ENCODE measurements at places on chromosomes 16 and 17. TPM values are rescaled to one million over a fixed set of nuclear protein-coding genes. Genes with fewer than 3 reads are reported as not detected.

DNA sequence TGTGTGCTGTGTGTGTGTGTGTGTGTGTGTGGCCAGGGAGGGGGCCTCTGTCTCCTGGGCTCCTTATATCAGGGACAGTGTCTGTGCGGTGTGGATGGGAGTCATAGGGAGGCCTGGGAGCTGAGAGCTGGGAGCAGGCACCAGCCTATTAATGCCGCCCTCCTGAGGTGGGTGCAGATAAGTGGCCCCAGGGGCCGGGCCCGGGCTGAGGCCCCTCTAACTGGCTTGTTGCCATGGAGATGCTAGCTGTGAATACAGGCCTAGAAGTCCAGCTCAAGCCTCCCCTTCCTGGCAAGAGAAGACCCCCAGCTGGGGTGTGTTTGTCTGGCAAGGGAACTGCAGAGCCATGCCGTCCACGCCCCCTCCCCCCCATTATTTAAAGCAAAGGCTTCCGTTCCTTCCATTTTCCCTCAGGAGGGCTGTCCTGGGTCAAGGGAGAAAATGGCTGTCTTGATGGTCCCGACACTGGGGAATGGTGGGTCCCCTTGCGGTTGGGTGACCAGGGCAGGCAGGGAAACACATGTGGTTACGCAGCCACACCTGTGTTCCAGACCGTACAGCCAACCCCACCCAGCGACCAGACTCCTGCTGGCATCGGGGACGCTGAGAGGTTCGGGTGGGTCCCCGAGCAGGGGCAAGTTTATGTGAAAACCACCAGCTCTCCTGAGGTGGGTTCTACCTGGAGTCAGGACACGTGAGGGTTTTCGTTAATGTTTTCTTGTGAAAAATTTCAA, 141.1 kb downstream of the MRM1 start:
- no peak for DNase-seq
- H3K36me3 ChIP-seq = no peaks in the 10 kb centered on the region
- H3K27ac ChIP-seq = no peak overlapping the region
- H3K4me1 ChIP-seq = no peaks in the 10 kb centered on the region
- no peak overlapping the region for H3K4me3 ChIP-seq

DNA sequence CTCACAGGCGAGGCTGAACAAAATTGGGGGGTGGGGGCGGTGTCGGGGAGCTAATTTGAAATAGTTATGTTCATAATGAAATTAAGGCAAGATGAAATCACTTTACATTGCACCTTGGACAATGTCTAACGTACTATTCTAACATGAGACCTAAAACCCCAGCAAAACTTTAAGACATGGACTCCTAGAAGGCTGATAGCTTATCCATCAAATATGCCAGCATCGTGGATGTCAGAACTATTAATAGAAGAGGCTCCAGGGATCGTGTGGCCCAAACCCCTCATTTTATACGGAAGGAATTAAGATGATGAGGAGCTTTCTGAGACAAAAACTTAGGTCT, 279.6 kb downstream of the SOX9 start:
- H3K4me3 ChIP-seq = no peak overlapping the region
- DNase-seq = no peak
- H3K27ac ChIP-seq = no peak overlapping the region
- H3K36me3 ChIP-seq = no peaks in the 10 kb centered on the region
- H3K27me3 ChIP-seq = peaks cover 6% of the 10 kb centered on the region
- H3K4me1 ChIP-seq = no peaks in the 10 kb centered on the region

- H3K27me3 ChIP-seq = no peaks in the 10 kb centered on the region
- H3K4me1 ChIP-seq = no peaks in the 10 kb centered on the region
- H3K4me3 ChIP-seq = no peak overlapping the region
- no peak overlapping the region for H3K27ac ChIP-seq
- no peak for DNase-seq
Measured at GRCh38 chr17:43734376-43734775, 24.2 kb downstream of the SOST start.

GRCh38 chr17:38892083-38892482, 22.2 kb downstream of the LASP1 start:
- H3K36me3 ChIP-seq = peaks cover 7% of the 10 kb centered on the region
- no peaks in the 10 kb centered on the region for H3K27me3 ChIP-seq
- peaks cover 48% of the 10 kb centered on the region for H3K4me1 ChIP-seq

GRCh38 chr17:79587945-79588344, 22.9 kb downstream of the RBFOX3 start:
- H3K27ac ChIP-seq = no peak overlapping the region
- no peaks in the 10 kb centered on the region for H3K4me1 ChIP-seq
- no peak overlapping the region for H3K4me3 ChIP-seq
- DNase-seq = no peak
- peaks cover 2% of the 10 kb centered on the region for H3K27me3 ChIP-seq

DNA sequence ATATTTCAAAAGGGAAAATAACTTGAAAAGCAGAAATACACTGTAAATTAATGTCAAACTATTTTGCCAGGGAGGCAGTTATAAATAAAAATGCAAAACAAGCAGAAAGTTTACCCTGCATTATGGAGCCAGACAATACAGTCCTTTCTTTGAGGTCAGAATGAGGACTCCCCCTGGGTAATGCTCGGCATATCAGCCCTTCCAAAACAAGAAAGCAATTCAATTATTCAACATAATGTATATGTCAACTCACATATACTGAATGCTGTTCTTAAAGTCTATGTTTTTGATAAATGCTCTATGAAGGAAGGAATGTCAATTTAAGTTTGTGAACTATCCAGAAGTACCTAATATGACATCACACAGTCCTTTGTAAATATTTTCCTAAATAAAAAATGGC, 72.4 kb downstream of the TTC19 start:
- peaks cover 60% of the 10 kb centered on the region for H3K36me3 ChIP-seq
- no peak overlapping the region for H3K27ac ChIP-seq
- no peak for DNase-seq

DNA sequence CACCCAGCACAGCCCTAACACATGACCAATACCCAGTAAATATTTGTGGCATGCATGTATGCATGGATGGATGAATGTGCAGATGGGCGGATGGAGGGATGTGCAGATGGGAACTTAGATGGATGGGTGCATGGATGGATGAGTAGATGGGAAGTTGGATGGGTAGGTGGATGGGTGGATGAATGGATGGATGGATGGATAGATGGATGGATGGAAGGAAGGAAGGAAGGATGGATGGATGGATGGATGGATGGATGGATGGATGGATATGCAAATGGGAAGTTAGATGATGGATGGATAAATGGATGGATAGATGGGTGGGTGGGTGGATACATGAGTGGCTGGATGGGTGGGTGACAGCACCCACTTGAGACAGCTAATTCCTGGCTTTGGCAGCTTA, 193.2 kb upstream of the TNRC6C start:
- H3K4me1 ChIP-seq = no peaks in the 10 kb centered on the region
- H3K27ac ChIP-seq = no peak overlapping the region
- DNase-seq = no peak
- H3K36me3 ChIP-seq = no peaks in the 10 kb centered on the region

DNA sequence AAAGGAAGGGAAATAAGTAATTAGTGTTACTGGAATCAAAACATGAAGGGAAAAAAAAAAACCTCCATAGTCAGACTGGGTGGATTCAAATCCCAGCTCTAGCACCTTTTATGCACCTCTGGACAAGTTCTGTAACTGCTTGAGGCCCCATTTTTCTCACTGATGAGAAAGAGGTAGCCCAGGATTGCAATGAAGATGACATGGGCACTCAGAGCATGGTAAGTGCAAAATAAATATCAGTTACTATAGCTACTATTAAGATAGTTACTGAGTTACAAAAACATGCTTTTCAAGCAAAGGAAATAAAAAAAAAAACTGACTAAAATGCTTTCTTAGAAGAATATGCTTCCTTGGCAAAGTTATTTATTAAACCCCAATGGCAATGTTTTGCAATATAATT, 58.8 kb downstream of the CEP95 start:
- no peak overlapping the region for H3K27ac ChIP-seq
- peaks cover 11% of the 10 kb centered on the region for H3K36me3 ChIP-seq
- no peaks in the 10 kb centered on the region for H3K4me1 ChIP-seq
- no peak overlapping the region for H3K4me3 ChIP-seq
- no peak for DNase-seq
- no peaks in the 10 kb centered on the region for H3K27me3 ChIP-seq

GRCh38 chr17:75996665-75997590, 3.7 kb upstream of the CDK3 start:
- H3K27me3 ChIP-seq = no peaks in the 10 kb centered on the region
- no peak for DNase-seq
- H3K4me1 ChIP-seq = peaks cover 70% of the 10 kb centered on the region
- peak overlapping the region; percentile 93 for H3K27ac ChIP-seq
- no peak overlapping the region for H3K4me3 ChIP-seq

DNA sequence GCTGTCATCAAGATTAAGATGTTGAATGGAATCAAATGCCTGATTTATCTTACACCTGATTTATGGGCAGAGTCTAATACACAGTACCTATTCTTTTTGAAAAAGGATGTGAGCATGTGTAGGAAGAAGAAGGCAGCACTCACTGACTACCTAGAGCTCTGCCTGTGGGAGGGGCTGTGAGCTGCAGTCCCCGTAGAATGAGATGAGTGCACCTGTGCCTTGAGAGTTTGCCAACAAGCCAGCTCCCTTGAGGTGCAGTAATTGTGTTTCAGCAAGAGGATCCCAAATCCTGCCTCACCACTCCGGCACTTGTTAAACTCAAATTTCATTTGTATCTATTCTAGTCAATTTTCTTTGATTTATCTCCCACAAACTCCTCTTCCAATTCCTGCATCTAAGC, 46.0 kb downstream of the CDH11 start:
- H3K4me3 ChIP-seq = no peak overlapping the region
- H3K4me1 ChIP-seq = no peaks in the 10 kb centered on the region
- H3K27me3 ChIP-seq = no peaks in the 10 kb centered on the region
- H3K36me3 ChIP-seq = no peaks in the 10 kb centered on the region

DNA sequence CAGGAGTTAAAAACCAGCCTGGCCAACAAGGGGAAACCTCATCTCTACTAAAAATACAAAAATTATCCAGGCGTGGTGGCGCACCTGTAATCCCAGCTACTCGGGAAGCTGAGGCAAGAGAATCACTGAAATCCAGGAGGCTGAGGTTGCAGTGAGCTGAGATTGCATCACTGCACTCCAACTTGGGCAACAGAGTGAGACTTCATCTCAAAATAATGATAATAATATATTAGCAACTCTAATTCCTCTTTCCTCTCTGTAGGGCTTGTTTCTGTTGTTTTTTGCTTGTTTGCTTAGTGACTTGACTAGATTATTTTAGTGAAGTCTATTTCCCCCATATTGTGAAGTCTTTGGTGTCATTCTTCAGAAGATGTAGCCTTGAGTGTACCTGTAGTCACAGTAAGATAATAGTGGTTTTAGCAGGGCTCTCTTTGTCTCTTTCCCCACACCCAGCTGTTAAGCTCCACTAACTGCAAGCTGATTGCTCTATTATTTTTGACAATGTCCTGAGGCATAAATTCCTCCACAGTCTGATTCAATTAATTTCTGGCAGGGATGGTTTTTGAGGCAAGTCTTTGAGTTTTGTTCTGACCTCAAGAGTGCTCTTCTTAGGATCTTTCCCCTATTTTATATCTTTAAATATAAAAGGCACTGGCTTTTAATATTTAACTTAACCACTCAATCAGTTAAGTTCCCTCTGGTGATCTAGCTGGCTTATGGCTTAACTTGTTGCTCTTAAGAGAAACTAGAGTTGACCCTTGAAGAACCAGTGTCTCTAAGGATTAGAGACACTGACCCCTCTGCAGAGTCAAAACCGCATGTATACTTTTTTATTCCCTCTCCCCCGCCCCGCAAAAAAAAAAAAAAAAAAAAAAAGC, 18.6 kb upstream of the TNFSF12 start:
- H3K27ac ChIP-seq = no peak overlapping the region
- no peak overlapping the region for H3K4me3 ChIP-seq
- no peaks in the 10 kb centered on the region for H3K4me1 ChIP-seq
- H3K27me3 ChIP-seq = no peaks in the 10 kb centered on the region

DNA sequence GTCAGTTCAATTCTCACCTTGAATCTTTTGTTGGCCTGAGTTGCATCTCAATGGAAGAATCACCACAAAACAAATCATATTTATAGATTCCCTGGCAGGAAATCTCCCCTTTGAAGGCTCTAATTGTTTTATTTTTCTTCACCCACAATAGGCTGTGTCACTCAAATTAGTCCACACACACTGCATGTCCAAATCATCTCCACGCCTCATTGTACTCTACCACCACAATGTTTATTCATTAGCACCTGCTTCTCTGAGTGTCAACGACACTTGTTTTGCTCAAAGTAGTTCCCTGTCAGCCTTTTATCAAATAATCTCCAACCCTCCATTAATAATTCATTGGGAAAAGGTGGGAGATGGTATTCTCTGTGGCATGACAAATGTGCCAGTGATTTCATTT, 164.3 kb downstream of the ABCC12 start:
- no peak for DNase-seq
- H3K36me3 ChIP-seq = no peaks in the 10 kb centered on the region
- no peak overlapping the region for H3K27ac ChIP-seq

- no peak overlapping the region for H3K4me3 ChIP-seq
- H3K36me3 ChIP-seq = no peaks in the 10 kb centered on the region
- H3K27me3 ChIP-seq = no peaks in the 10 kb centered on the region
- DNase-seq = no peak
- H3K4me1 ChIP-seq = peaks cover 20% of the 10 kb centered on the region
Measured at GRCh38 chr17:10793816-10794215, 10.1 kb downstream of the TMEM238L start.

DNA sequence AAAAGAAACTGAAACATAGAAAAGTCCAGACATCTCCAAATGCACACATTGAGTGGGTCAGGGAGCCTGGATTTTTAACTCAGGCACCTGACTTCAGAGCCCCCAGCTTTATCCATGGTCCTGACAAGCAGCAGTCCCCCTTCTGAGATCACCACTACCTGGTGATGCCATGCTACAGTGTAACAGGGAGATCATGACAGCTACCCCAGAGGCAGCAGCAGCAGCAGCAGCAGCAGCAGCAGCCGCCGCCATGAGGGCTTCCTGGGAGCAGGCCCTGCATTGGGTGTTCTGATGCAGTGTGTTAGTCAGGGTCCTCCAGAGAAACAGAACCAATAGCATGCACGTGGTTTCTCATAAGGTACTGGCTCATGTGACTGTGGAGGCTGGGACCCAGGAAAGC, 198.6 kb upstream of the SALL1 start:
- H3K4me3 ChIP-seq = no peak overlapping the region
- DNase-seq = no peak
- no peak overlapping the region for H3K27ac ChIP-seq
- no peaks in the 10 kb centered on the region for H3K27me3 ChIP-seq
- H3K36me3 ChIP-seq = no peaks in the 10 kb centered on the region

DNA sequence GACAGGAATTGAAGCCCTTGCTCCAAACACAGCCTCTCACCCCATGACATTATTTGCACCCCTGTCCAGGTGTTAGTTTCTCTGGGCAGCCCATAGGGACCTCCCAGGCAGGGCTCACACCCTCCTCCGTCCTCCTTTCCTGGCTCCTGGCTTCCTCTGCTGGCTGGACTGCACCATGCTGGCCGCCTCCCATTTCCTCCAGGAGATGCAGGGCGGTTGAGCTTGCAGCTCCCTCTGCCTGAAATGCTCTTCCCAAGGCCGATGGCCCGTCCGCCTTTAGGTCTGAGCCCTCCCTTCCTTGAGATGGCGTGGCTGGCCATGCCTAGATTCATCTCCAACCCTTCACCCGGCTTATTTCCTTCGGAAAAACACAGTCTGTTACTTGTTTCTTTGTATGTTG, 334.8 kb downstream of the SNX29 start:
- H3K4me3 ChIP-seq = no peak overlapping the region
- H3K27ac ChIP-seq = no peak overlapping the region
- no peaks in the 10 kb centered on the region for H3K4me1 ChIP-seq
- DNase-seq = no peak
- no peaks in the 10 kb centered on the region for H3K27me3 ChIP-seq

The BOLA2 gene
- 16.2 TPM for total RNA-seq

The SMCR8 gene
- 9.7 TPM for total RNA-seq

The TBC1D3I gene
- 0.17 TPM for total RNA-seq

The KRTAP4-6 gene
- total RNA-seq = not detected

The WSCD1 gene
- 1.7 TPM for total RNA-seq

The PRAC2 gene
- not detected for total RNA-seq

The GPRC5B gene
- total RNA-seq = 3.8 TPM
